ENCODE measurements at places on chromosomes 2 and 18.

- DNase-seq, result no peak
Measured at GRCh38 chr2:39622860-39623259, 42.9 kb upstream of the TMEM178A start.

DNA sequence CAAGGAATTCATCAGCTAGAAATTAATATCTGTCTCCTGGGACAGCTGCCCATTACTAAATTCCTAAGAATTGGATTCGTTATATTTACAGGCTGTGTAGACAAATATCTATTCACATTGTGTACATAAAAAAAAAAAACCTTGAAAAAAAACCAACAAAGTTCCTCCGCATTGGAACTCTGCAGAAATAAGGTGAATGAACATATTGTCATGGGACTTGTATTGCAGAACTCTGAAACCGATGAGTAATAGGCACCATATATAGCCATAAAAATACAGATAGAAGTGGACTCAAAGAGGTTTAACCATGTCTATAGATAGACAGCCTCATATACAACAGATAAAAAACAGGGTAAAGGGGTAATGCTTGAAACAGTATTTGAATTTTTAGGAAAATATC lies 909.9 kb upstream of the CHAC2 start:
- no peak for DNase-seq

GRCh38 chr2:233321166-233321565 lies 13.6 kb downstream of the SAG start:
- no peak for DNase-seq

DNA sequence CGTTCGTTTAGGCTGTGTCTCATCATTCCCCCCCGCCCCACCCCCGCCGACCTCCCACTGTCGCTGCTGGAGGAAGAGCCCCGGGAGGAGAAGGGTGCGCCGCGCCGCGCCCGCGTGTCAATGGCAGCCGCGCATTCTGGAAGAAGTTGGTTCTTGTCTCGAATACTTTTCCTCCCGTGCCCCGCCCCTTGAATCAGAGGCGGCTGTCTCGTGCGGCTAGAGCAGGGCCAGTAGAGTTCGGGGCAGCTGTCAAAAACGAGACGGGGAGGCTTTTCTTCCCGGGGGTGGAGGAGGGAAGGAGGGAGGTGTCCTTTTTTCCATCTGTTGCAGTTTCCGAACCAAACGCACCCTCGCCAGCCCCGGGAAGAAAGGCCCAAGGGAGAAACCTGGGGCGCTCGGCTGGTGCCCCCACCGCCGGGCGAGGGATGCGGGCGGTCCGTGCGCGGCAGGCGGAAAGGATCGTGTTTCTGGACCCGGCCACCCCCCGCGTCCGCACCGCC lies 410 bp upstream of the TGIF1 start:
- no peak for DNase-seq

- no peak for DNase-seq
Measured at GRCh38 chr2:65536596-65536995, 104.2 kb upstream of the SPRED2 start.

DNA sequence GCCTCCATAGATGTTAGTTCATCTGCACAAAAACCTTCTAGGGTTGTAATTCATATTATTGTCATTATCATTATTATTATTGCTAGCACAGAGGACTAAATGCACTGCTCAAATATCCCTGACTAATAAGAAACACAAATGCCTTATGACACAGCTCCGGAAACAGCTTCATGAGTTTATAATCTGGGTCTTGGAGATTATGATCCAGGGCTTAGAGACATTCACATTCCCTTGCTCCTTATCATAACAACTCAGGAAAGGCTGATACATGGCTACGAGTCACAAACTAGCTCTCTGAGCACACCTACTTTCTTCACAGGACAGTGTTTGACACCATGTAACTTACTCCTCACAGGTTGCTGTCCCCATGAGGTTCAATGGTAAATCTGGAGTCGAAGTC lies 102.2 kb upstream of the TTC39C start:
- DNase-seq, result peak; percentile 77

DNA sequence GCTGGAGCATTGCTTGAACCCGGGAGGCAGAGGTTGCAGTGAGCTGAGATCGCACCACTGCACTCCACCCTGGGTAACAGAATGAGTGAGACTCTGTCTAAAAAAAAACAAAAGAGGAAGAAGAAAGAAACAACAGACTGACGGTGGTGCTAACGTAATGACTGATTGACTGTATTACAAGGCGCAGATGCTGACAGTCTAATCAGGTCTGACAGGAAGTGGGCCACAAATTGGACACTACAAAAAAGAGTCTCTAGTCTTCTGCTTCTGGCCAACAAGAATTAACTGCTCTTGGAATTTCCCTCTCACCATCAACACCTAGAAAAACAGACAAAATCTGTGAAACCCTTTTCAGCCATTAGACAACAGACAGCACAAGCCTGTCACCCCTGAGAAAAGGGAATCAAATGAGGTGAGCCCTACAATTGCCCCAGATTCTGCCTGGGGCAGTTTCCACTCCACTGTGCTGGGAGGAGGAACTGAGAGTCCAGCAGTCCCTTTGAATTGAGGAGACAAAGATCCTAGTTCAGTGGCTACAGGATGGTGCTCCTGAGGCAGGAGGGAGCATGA lies 43.3 kb downstream of the SNED1 start:
- DNase-seq, result no peak

DNA sequence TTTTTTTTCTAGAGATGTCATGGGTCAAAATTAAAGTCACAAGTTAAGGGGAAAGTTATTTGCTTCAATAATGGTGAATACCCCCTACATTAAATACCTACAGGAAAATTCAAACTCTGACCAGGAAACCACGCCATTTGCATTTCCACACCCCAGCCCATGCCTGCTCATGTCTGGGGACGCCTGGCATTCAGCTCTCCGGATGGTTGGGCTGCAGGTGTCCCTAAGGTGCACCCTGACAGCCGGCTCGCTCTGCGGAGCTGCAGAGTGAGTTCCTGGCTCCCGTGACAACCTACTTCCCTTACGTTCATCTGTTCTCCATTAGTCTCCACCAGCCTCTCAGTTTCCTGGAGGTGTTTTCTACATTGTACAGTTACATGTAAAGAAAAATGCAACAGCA lies 122.7 kb upstream of the RIOK3 start:
- no peak for DNase-seq

DNA sequence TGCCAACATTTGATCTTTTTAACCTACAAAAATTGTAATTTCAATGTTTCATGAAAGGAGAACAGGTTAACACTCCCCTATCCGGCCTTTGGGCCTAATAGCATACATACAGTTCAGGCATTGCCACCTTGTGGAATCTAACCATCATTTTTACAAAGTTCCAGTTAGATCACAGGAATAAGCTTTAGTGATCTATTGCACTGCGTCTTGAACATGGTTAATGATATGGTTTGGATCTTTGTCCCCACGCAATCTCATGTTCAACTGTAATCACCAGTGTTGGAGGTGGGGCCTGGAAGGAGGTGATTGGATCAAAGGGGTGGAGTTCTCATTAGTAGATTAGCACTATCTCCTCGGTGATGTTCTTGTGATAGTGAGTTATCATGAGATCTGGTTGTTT lies 58.2 kb upstream of the NEUROD1 start:
- DNase-seq, result no peak

DNA sequence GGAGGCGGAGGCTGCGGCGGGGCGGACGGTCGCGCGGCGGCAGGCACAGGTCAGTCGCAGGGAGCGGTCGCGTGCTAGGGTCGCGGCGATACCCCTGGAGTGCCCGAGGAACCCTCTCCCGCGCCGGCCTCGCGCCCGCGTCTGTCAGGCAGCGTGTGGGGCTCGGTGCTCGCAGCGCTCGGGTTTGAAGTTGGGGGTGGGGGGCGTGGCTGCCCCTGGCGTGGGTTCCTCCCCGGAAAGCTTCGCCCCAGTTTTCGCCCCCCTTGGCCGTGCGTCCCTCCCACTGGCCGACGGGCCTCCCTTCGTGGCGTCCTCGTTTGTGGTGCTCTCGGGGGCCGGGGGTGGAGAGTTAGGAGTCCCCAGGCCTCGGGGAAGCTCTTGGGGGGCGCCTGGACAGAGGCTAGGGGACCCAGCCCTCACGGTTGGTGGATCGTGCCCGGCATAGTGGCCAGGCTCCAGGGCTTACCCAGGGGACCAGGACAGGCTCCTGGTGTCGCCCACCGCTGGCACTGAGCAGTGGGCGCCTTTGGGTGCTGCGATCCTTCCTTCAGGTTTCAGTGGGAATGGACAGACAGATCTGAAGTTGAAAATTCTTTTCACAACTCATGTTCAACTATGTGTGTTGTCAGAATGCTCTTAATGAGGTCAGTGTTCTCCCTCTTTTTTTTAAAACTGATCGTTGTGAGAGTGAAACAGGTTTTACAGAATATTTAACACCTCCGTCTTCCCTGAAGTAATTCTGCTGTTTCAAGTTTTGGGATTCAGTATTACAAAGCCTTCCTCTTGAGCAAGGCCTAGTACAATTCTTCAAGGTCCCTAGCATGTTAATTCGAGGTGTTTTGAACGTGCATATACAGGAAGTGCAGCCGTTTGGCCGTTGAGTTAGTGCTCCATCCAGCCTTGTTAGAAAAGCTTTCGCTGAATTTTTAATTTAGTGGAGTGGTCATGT lies 604 bp downstream of the RALBP1 start:
- peak; percentile 48 for DNase-seq

DNA sequence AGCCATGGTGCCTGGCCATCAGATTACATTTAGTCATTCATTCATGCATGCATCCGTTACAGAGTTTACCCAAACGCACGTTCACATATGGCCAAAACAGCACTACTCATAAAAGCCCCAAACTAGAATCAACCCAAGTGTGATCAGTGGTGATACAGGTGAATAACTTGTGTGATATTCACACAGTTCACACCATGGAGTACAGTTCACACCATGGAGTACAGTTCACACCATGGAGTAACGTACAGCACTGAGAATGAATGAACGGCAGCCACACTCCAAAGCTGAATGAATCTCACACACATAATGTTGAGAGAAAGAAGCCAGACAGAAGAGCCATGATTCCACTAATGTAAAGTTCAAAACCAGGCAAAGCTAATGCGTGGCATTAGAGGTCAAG lies 12.3 kb upstream of the SLC66A3 start:
- no peak for DNase-seq

DNA sequence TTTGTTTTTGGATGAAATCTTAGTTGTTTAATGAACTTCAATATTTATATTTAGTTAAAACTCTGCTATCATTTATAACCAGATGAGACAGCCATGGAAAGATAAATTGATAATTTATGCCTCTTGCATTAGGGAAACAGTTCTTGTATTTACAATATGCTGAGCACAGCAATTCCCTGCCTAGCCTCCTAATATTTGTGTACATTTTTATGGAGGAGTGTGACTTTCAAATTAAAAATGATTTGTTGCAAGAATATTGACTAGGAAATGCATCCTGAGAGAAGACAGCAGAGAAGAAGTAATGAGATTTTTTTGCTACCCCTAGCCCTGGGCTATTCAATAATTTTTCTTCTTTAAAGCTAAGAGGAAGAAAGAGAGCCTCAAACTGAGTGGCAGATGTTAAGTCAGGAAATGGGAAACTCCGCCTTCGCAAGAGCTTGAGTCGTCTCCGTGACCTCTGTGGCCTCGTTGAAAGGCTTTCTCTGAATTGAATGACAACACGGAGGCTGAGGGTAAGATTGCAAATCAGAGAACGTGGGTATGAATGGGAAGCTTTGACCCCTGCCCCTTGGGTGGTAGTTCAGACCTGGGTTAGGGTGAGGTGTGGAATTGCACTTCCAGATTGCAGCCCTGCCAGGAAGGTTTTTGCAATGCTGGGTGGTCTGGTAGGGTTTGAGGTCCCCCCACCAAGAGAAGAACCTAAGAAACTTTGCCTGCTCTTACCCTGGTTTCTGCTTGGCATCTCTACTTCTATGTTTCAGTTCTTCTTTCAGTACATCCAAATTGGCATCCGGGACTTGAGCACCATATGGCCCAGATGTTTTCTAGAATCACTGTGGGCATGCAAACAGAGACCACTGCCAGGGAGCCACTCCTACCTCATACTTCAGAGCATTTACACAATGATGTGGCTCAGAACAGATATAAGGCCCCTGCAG lies 210.3 kb upstream of the RBMS1 start:
- DNase-seq, result peak; percentile 20

GRCh38 chr2:128621074-128621473 lies 302.4 kb upstream of the HS6ST1 start:
- no peak for DNase-seq

DNA sequence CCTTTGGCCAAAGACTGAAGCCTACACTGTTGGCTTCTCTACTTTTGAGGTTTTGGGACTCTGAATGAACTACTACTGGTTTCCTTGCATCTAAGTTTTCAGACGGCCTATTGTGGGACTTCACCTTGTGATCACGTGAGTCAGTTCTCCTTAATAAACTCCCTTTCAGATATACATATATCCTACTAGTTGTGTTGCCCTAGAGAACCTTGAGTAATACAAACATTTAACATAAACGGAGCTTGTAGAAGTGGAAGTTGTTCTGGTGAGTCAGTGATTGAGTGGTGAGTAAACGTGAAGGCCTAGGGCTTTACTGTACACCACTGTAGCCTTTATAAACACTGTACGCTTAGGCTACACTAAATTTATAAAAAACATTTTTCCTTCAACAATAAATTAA lies 107.2 kb upstream of the CDH2 start:
- peak; percentile 55 for DNase-seq

DNA sequence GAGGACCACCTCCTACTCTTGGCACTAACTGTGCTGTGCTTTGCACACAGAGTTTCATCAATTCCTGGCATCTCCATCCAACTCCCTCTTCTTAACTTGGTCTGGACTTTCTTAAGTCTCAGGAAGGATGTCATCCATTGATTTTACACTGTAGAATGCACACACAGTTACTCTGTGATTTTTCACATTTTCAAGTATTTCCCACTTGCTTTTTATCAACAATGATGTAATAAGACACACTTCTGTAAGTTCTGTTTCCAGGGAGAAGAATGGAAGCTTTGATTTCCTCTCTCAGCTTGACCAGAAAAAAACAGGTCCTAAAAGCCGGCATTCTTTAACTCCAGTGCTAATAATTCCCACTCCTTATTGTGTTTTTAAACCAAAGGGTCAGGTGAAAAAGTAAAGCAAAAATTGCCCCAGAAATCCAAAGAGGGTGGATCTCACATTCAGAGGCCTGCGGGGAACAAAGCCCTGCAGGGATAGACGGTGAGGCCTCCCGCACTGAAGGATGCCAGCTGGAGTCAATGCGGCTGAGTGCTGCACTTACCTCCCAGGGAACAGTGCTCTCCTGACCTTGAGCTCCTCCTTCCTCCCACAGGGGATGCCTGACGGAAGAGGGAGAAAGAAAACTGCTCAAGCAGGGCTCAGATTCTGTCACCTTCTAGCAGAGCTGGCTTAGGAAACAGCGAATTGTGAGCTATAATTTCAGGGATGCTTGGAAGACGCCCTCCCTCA lies 83.1 kb downstream of the PDCL3 start:
- DNase-seq, result no peak

GRCh38 chr2:36147670-36148390 lies 207.7 kb upstream of the CRIM1 start:
- DNase-seq, result no peak

GRCh38 chr18:59861963-59862819 lies 37.6 kb upstream of the PMAIP1 start:
- no peak for DNase-seq

- peak; percentile 23 for DNase-seq
Measured at GRCh38 chr2:27051902-27052645, 606 bp downstream of the AGBL5 start.

Measured in EH (cell line).